ENCODE measurements at places on chromosomes 5 and 9.
A peak's percentile ranks its signal among the peaks of the same experiment; 100 is the strongest.

- DNase-seq = peak; percentile 84
These were observed 4.3 kb downstream of the LCP2 start for GRCh38 chr5:170293273-170293672.

DNA sequence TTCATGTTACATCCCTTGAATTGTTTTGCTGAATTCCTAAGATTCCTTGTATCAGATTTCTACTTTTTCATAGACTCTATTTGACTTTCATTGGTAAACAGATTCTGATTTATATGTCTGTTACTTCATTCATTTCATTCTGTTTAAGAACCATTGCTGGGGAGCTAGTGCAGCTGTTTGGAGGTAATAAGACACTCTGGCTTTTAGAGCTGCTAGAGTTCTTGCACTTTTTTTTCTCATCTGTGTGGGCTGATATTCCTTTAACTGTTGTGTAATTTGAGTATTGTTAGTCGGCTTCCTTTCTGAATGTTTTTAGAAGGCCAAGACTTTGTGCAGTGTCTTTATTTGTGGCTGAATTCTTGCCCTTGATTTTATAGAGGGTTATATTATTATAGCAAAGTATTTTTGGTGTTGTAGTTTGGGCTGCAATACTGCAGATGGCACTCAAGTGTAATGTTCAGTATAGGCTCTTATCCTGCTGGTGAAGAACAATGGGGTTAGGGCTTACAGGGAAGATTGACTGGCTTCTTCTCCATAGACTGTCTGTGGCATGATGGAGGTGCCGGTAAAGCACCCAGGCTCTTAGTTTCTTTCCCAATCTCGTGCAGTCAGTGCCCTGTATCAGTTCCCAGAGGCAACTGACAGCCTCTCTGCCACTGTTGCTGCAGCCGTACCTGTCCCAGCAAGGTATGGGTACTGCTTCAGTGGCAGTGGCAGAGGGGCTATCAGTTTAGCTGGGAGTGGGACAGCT, 162.2 kb downstream of the OXCT1 start:
- DNase-seq = no peak

GRCh38 chr9:90702441-90702955, 59.9 kb upstream of the DIRAS2 start:
- DNase-seq = peak; percentile 46

GRCh38 chr5:13653709-13654108, 290.8 kb downstream of the DNAH5 start:
- no peak for DNase-seq

DNA sequence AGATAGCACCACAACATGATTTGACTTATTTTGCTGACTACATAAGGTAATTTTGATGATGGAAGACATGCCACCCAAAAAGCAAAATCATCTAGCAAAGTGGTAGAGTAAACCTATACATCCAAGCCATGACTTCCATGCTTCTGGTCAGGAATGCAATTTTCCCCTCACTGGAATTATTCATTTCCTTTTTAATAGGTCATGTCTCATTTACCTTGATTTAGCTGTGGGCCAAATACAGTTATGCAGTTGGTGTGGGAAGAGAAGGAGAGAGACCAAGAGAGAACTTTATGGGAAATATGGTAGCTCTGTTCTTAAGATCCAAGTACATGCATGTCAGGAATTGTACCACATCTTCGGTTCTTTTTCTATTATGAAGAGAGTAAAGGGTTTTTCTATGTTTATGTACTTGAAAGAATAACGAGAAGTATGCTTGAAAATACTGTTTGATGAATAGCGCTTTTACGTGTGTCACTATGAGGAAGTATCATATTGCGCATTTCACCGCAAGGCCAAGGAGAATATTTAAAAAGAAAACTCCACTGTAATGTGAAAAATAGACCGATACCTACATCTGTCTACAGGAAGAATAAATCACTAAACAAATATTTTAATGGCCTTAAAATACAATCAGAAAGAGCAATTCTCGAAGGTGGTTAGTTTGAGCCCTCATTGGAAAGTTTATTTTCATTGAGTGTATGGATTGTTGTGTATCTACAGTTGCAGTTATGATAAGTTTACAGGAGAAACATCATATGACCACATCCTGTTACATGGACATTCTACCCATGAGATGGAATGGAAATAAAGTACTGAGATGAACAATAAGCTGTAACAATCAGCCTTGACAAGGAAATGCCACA, 134.0 kb downstream of the FOXD1 start:
- no peak for DNase-seq

DNA sequence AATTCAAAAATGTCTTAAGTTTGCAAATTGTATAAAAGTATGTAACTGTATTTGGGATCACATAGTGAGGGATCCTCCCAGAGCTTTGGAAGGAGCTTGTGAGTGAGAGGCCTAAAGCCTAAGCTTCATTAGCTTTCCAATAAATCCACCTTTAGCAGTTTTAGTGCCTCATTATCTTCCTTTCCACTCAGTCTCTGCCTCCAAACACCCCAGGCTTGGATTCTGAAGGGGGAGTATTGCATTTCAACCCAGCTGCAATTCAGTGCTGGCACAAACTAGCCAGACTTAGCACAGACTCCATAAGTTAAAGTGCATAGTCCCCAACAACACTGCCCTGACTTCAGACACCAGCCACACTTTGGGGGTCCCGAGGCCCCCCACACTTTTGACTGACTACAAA, 113.5 kb downstream of the SMARCA2 start:
- no peak for DNase-seq

GRCh38 chr5:123873846-123874245, 361.9 kb downstream of the CSNK1G3 start:
- no peak for DNase-seq

DNA sequence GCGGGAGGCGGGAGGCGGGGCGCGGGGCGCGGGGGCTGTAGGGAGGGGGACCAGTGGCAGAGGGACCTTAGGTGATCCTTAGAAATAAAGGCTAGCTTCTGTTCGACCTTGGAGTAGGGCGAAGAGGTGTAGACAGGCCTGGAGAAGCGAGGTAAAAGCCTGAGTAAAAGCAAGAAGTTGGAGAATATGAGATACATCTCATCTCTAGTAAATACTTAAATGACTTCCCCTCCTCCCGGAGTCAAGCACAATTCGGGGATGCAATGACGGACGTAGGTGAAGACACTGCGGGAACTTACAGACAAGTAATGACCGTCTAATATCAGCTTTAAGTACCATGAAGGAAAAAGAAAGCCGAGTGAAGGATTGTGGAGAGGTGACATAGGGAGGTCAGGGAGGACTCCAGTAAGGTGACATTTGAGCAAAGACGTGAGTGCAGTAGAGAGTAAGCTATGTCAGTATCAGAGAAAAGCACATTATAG, 466 bp downstream of the SMC2 start:
- peak; percentile 6 for DNase-seq

DNA sequence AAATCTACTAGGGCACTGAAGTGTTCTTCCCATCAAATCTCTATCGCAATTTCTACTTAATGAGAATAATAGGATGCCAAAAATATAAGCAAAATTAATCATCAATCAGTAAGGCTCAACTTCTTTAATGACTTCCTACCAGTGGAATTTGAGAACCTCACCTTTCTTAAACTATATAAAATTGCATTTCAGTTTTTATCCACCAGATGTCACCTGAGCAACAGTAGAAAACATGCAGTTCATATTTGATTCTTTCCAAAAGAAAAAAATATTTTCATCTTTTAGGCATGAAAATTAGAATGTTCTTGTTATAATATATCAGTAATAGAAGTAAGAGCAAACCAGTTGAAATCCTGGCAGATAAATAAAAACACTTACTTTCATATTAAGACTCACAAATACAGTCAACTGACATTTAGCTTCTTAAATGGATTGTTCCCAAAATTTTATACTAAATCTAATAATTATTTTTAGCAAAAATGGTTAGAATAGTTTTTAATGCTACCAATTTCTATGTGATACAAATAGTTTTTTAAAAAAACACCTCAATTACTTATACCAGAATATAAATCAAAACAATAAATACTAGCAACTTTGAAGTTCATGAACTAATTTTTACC, 13.4 kb upstream of the CCDC112 start:
- DNase-seq = peak; percentile 70

GRCh38 chr9:118729981-118730380, 639.3 kb downstream of the BRINP1 start:
- DNase-seq = no peak

- DNase-seq = no peak
These were observed 29.2 kb downstream of the SUSD1 start for GRCh38 chr9:112145886-112146285.

GRCh38 chr9:91210318-91210717, 151.4 kb downstream of the AUH start:
- DNase-seq = no peak

DNA sequence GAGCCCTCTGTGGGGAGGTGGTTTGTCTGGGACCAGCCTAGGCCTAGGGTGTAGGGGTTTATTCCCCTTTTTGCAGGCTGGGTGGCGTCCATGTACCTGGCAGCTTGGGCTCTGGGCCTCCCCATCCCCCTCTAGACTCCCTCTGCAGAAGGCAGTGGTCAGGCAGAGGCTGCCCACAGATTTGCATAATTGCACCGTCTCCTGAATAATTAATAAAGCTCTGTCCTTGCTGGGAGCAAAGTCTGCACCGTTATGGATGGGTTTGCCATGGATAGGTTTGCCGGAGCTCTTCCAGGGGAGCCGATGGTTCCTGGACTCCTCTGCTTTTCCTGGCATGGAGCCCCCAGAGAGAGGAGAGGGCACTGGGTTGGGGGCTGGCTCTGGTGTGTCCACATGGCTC, 60.4 kb downstream of the DAB2IP start:
- no peak for DNase-seq

GRCh38 chr9:110758201-110758600, 89.6 kb downstream of the MUSK start:
- DNase-seq = no peak

- no peak for DNase-seq
These were observed 80.2 kb downstream of the ARRDC3 start for GRCh38 chr5:91302958-91303357.

DNA sequence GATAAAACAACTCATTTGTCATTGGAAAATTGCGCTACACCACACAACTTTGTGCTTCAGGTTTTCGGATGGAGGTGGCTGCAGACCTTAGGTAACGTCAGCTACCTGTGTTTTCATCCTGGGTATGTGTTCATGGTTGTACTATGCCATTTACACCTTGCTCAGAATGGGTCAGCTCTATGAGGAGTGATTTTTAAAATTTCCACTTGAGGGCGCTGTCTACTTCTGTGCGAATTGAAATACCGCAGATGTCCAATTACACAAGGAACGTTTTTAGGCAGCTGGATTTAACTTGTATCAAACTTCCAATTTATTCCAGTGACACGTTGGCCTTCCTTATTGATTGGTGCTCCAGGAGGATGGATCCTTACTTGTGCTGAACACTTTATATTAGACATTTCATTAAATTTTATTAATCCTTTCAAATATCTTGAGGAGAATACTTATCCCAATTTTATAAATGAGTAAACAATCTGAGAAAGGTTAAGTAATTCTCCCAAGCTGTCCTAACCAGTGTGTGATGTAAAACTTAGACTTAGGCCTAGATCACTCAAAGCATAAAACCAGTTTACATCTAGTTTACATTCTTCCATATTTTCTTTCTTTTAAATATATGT, 23.4 kb downstream of the DMRTA1 start:
- peak; percentile 34 for DNase-seq

- no peak for DNase-seq
These were observed 3.8 kb upstream of the SYNPO start for GRCh38 chr5:150636391-150637244.

DNA sequence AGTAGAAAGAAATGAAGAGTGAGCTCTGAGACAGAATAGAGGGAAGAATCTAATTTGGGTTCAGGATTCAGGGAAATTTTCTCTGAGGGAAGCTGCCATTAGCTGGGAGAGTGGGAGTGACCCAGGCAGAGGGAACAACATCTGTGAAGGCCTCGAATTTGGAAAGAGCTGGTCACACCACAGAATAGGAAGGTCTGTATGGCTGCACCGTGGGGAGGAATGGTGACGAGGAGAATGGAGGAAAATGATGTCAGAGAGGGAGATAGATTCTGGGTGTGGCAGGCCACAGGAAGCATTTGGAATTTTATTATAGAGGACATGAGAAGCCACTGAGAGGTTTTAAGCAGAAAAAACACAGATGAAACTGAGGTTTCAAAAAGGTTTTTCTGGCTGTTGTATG, 98.5 kb downstream of the MAMDC2 start:
- DNase-seq = no peak

DNA sequence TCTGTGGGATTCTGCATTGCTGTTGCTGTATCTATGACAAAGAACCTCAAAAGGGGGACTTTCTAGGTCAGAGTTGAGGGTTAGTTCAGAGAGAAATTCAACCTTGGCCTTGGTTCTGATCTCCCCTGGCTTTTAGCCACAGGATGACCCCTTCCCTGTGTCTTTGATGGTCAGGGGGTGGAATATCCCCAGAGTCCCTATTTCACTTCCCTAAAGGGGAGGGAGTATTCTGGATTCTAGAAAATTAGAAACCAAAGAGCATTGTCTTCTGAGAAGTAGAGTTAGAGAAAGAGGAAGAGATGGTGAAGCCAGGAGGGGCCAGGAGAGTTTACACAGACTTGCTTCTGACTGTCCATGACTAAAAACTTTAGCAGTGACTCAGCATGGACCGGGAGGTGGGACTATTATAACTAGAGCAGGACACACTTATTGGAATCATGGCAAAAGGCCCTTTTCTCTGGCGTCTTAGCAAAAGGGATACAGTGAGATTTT, 56.2 kb upstream of the LPAR1 start:
- DNase-seq = peak; percentile 82

- no peak for DNase-seq
These were observed 50.6 kb downstream of the IRX2 start for GRCh38 chr5:2700876-2701275.

- DNase-seq = no peak
These were observed 411.7 kb downstream of the DMAC1 start for GRCh38 chr9:7387840-7388239.

DNA sequence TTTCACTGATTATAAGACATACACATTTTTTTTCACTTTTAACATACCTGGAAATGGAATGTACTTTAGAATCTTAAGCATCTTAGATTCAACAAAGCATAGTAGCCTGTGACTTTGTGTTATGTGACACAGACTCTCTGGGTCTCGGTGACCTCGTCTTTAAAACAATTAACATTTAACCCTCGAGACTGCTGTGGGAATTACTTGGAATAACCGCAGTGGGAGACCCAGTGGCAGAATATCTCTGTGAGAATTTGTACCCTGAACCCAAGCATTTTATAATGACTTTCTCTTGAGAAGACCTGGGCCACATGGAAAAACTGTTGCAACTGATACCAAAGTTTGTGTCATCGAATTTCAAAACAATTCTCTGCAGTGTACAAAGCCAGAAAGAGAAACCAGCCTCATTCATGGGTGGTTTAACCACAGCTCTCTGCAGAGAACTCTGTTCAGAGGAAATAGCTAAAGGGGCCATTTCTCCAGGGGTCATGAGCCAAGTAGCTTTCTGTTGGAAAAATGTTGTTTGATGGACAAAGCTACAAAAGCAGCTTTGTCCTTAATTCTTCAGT, 10.0 kb upstream of the RETREG1 start:
- peak; percentile 94 for DNase-seq
